Lung (tissue), 17 donors: ENCODE measurements at places on chromosomes 13 and 19. TPM values are rescaled to one million over a fixed set of nuclear protein-coding genes. Genes with fewer than 3 reads are reported as not detected.

- no peaks in the 10 kb centered on the region for H3K4me1 ChIP-seq
- no peak for DNase-seq
- no peaks in the 10 kb centered on the region for H3K36me3 ChIP-seq
- H3K4me3 ChIP-seq, result no peak overlapping the region
- no peak overlapping the region for H3K27ac ChIP-seq
Measured at GRCh38 chr13:59745392-59745788, 418.3 kb downstream of the DIAPH3 start.

GRCh38 chr19:2477141-2477710 lies 1.3 kb downstream of the GADD45B start:
- DNase-seq, result no peak
- H3K27ac ChIP-seq, result peak overlapping the region; percentile 85
- peaks cover 8% of the 10 kb centered on the region for H3K36me3 ChIP-seq
- H3K4me1 ChIP-seq, result no peaks in the 10 kb centered on the region

DNA sequence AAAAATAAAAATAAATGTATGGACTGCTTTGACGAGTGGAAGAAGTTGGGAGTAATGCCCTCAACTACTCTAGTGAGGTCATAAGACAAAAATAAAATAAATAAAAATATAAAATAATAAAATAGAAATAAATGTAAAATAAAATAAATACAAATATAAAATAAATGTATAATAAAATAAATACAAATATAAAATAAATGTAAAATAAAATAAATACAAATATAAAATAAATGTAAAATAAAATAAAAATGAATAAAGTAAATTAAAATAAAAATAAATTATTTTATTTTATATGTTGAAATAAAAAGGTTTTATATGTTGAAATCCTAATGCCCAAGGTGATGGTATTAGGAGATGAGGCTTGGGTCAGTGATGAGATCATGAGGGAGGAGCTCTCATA lies 20.1 kb upstream of the IGSF23 start:
- no peak for DNase-seq
- H3K27me3 ChIP-seq, result no peaks in the 10 kb centered on the region
- no peak overlapping the region for H3K4me3 ChIP-seq

GRCh38 chr19:4913996-4914735 lies 4.9 kb downstream of the UHRF1 start:
- H3K27me3 ChIP-seq, result no peaks in the 10 kb centered on the region
- no peak overlapping the region for H3K4me3 ChIP-seq
- H3K36me3 ChIP-seq, result no peaks in the 10 kb centered on the region
- DNase-seq, result no peak
- H3K4me1 ChIP-seq, result peaks cover 20% of the 10 kb centered on the region

GRCh38 chr13:50923272-50923671 lies 13.7 kb downstream of the RNASEH2B start:
- no peak overlapping the region for H3K4me3 ChIP-seq
- H3K27me3 ChIP-seq, result no peaks in the 10 kb centered on the region
- H3K36me3 ChIP-seq, result peaks cover 3% of the 10 kb centered on the region

DNA sequence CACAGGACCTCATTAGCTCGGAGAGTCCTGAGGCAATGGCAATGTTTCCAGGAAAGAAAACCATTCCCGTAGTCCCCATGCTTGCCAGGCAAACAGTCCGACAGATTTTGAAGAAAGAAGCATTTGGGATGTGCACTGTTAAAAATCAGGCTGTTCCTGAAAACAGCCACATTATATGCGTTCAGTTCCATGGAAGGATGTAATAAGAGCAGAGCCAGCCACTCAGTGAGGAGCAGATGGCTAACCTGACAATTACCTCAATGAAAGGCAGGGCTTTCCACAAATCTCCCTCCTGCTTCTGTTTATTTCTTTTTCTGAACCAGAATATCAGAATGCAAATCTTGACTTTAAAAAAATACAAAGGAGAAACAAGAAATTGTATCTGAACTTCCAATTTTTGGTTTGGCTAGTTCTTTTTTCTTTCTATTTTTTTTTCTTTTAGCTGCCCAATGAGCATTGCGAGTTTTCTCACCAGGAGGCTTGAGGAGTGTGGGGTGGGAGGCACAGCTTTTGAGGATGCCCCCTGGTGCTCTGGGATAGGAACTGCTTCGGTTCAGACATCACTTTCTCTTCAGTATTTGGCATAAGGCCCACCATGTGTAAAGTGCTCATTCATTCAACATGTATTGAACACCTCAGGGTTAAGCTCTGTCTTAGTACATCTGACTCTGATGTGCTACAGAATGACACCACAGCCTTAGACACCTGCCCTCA lies 124.2 kb downstream of the TBC1D4 start:
- H3K27me3 ChIP-seq, result no peaks in the 10 kb centered on the region
- H3K36me3 ChIP-seq, result peaks cover 4% of the 10 kb centered on the region
- peak; percentile 24 for DNase-seq
- no peak overlapping the region for H3K27ac ChIP-seq
- no peak overlapping the region for H3K4me3 ChIP-seq

GRCh38 chr19:29439688-29440550 lies 85.9 kb upstream of the VSTM2B start:
- no peak for DNase-seq
- no peaks in the 10 kb centered on the region for H3K27me3 ChIP-seq
- H3K4me3 ChIP-seq, result no peak overlapping the region
- H3K36me3 ChIP-seq, result no peaks in the 10 kb centered on the region
- H3K27ac ChIP-seq, result no peak overlapping the region

DNA sequence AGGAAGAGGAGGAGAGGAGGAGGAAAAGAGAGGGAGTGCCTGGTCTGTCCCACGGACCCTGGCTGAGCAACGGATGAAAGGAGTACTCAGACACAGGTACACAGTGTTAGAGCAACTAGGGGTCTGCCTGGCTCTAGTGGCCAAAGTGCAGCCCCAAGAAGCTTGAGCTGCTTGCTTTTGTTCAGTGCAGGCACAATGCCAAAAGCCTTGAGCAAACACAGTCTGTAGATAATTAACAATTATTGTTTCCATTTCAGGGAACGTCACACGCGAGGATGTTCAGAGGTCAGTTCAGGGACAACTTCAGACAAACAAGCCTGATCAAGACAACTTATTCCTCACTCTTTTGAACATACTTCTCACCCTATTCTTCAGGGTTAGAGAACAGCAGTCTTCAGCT lies 32.2 kb upstream of the ZNF726 start:
- no peak for DNase-seq
- no peaks in the 10 kb centered on the region for H3K36me3 ChIP-seq
- H3K4me1 ChIP-seq, result no peaks in the 10 kb centered on the region
- no peaks in the 10 kb centered on the region for H3K27me3 ChIP-seq

DNA sequence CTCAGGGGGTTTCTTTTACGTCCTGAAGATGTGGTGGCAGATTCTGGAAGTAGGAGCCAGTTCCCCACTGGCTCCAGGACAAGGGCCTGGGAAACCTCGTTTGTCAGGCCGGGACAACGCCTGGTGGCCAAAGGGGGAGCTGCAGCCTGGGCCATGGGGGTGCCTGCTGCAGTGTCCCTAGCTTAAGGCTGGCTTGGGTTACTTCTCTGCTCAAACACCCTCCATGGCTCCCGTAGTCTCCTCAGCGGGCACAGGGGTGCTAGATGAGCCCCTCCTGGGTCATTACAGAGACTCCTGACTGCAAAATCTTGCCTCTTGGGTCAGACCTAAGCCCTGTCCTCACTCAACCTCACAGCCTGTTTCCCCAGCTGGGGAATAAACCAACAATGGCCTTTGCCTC lies 14.7 kb downstream of the CILP2 start:
- no peak overlapping the region for H3K4me3 ChIP-seq
- peak; percentile 42 for DNase-seq
- H3K4me1 ChIP-seq, result peaks cover 18% of the 10 kb centered on the region
- H3K36me3 ChIP-seq, result no peaks in the 10 kb centered on the region
- peaks cover 4% of the 10 kb centered on the region for H3K27me3 ChIP-seq

- no peak overlapping the region for H3K4me3 ChIP-seq
- H3K27me3 ChIP-seq, result no peaks in the 10 kb centered on the region
- no peak overlapping the region for H3K27ac ChIP-seq
- peaks cover 80% of the 10 kb centered on the region for H3K36me3 ChIP-seq
Measured at GRCh38 chr19:13964776-13965175, 12.5 kb downstream of the DCAF15 start.

DNA sequence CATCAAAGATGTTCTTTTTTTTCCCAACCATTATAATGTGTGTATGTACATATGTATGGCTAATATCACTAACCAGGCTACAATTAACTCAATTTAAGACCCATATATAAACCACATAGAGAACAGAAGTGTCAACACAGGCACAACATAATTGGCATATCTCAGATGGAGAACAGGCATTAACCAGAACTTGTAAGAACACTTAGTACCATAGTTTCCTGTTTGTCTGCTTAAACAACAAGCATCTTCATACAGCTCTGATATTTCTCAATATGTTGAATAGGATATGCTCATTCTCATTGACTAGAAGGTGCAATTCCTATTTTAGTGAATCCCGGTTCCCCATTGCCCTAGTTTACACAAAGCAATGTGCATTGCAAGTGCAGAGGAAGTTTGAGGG lies 116.9 kb upstream of the EDNRB start:
- H3K36me3 ChIP-seq, result no peaks in the 10 kb centered on the region
- H3K4me3 ChIP-seq, result no peak overlapping the region
- no peaks in the 10 kb centered on the region for H3K27me3 ChIP-seq
- no peak for DNase-seq
- H3K27ac ChIP-seq, result no peak overlapping the region

DNA sequence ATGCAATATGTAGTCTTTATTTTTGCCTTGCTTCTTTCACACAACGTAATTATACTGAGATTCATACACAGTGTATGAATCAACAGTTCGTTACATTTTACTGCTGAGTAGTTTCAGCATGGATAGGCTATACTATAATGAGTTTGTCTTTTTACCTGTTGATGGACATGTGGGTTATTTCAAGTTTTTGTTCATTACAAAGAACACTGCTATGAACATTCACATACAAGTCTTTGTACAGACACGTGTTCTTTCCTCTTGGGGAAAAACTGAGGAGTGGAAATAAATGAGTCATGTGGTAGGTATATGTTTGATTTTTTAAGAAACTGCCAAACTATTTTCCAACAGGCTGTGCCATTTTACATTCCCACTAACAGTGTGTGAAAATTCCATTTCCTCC lies 35.1 kb downstream of the ENOX1 start:
- no peaks in the 10 kb centered on the region for H3K4me1 ChIP-seq
- no peak for DNase-seq
- H3K27me3 ChIP-seq, result no peaks in the 10 kb centered on the region
- no peak overlapping the region for H3K27ac ChIP-seq
- H3K36me3 ChIP-seq, result no peaks in the 10 kb centered on the region

DNA sequence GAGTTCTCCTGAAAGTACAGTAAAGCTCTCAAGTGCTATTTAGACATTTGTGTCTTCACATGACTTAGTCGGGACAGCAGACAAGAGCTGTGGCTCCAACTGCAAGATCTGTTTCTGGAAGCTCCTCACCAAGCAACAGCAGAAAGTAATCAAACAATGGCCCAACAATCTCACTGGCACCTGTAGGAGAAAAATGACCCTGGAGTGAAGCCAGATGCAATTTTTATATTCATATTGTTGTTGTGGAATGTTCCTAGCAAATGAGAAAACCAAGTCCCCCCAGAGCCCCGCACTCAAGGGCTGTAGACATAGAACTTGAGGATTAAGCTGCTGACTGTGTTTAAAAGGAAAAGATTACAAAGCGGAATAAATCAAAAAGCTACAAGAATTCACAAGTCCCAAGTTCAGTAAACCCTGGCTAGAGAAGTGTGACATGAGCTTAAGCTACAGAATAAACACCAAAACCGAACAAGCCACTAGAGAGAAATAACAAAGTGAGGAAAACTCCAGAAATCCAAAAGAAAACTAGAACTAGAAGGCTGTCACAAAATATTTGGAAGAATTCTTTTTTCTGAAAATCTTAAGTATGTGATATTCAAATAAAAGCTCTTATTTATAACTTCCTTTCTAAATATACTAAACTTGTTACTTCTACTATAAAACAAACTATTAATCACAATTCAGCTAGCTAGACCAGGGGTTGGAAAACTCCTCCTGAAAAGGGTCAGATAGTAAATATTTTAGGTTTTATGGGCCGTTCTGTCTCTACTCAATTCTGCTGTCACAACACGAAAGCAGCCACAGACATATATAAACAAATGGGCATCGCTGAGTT lies 454.5 kb downstream of the SUCLA2 start:
- no peaks in the 10 kb centered on the region for H3K36me3 ChIP-seq
- no peak overlapping the region for H3K27ac ChIP-seq
- H3K4me1 ChIP-seq, result no peaks in the 10 kb centered on the region
- no peaks in the 10 kb centered on the region for H3K27me3 ChIP-seq

DNA sequence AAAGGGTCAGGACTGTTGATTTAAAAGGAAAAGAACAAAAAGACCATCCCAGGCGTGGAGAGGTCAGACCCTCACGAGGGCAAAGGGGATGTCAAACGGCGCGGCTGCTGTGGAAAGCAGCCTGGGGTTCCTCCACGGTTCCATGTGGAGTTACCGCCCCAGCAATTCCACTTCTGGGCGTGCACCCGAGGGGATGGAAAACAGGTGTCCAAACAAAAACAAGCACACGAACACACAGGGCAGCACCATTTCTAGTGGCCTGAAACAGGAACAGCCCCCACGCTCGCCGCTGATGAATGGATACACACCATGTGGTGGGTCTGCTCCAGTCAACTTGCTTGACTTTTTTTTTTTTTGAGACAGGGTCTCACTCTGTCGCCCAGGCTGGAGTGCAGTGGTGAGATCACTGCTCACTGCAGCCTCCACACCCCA lies 11.2 kb downstream of the AP3D1 start:
- DNase-seq, result no peak
- no peaks in the 10 kb centered on the region for H3K4me1 ChIP-seq
- no peaks in the 10 kb centered on the region for H3K27me3 ChIP-seq
- H3K36me3 ChIP-seq, result peaks cover 2% of the 10 kb centered on the region

GRCh38 chr19:45515807-45516401 lies 8.6 kb downstream of the VASP start:
- peak; percentile 11 for DNase-seq
- peaks cover 3% of the 10 kb centered on the region for H3K36me3 ChIP-seq
- H3K27ac ChIP-seq, result peak overlapping the region; percentile 75
- H3K4me3 ChIP-seq, result no peak overlapping the region

DNA sequence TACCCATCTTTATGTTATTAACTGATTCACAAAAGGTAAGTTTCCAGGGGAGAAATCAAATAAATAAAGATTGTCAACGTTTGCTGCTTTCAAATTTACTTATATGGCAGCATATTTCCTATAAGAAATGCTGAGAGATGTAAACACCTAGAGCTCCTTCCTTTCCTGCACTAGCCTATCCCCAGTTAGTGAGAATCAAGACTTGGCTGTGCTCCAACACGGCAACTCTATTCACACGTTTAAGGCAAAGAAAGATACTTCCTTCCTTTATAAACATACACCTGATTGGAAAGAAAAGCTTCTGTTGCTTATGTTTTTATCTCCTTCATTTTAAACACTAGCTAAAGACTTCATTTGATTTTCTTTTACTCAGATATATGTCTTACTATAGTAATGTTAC lies 107.0 kb downstream of the PCDH9 start:
- no peaks in the 10 kb centered on the region for H3K36me3 ChIP-seq
- peaks cover 5% of the 10 kb centered on the region for H3K4me1 ChIP-seq
- H3K27me3 ChIP-seq, result no peaks in the 10 kb centered on the region
- no peak overlapping the region for H3K27ac ChIP-seq
- no peak overlapping the region for H3K4me3 ChIP-seq

Gene VSTM1
- 3.6 TPM for total RNA-seq

Gene ZNF560
- not detected for total RNA-seq

Gene SLC15A1
- total RNA-seq, result 0.31 TPM

Gene NFILZ
- total RNA-seq, result not detected

Gene ZNF610
- 9.4 TPM for total RNA-seq

Gene OR7A5
- not detected for total RNA-seq

Gene ZNF177
- total RNA-seq, result 1.7 TPM

Gene ACER1
- not detected for total RNA-seq

Gene RASGRP4
- 12.9 TPM for total RNA-seq
